Forelimb muscle (tissue), 1 donor: ENCODE measurements at places on chromosomes 7 and 10.
A peak's percentile ranks its signal among the peaks of the same experiment; 100 is the strongest.

DNA sequence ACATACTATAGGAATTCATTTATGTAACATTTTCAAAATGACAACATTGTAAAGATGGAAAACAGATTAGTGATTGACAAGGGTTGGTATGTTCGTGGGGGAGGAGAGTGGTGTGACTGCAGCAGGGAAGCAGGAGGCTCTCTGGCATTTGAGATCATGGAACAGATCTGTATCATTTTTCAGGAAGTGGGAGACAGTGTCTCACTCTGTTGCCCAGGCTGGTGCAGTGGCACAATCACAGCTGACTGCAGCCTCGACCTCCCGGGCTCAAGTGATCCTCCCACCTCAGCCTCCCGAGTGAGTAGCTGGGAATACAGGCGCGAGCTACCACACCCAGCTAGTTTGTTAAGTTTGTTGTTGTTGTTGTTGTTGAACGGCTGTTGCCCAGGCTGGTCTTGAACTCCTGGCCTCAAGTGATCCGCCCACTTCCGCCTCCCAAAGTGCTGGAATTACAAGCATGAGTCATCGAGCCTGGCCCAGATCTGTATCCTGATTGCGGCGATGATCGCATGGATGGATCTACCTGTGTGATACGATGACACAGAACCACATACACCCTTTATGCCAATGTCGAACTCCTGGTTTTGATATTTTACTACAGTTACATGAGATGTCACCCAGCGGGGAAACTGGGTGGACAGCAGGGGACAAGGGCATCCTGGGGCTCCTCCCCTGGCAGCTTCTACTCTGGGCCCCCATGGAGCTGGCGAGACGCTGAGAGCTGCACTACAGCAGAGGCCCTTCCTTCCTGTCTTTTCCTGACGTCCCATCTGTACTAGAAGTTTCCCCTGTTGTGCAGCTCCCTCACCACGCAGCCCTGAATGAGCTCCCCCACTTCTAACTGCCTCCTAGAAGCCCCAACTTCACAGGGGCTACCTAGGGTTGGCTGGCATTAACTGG is 12.3 kb upstream of the CYTH3 start:
- no peak for DNase-seq

DNA sequence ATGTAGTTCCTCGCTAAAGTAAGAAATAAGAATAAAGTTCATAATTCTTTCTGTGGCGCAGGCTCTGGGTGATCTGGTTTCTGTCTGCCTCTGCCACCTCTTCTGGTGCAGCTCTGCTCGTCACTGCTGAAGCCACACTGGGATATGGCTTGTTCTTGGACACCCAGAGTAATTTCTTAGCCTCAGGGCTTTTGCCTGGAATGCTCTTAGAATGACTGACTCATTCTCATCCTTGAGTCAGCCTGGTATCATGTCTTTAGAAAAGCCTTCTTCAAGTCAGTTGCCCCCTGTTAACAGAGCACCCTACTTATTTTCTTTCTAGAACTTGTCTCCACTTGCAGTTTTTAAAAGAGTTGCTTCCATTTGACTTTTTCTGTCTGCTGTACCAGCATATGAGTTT is 2.0 kb downstream of the ZSCAN25 start:
- no peak for DNase-seq

DNA sequence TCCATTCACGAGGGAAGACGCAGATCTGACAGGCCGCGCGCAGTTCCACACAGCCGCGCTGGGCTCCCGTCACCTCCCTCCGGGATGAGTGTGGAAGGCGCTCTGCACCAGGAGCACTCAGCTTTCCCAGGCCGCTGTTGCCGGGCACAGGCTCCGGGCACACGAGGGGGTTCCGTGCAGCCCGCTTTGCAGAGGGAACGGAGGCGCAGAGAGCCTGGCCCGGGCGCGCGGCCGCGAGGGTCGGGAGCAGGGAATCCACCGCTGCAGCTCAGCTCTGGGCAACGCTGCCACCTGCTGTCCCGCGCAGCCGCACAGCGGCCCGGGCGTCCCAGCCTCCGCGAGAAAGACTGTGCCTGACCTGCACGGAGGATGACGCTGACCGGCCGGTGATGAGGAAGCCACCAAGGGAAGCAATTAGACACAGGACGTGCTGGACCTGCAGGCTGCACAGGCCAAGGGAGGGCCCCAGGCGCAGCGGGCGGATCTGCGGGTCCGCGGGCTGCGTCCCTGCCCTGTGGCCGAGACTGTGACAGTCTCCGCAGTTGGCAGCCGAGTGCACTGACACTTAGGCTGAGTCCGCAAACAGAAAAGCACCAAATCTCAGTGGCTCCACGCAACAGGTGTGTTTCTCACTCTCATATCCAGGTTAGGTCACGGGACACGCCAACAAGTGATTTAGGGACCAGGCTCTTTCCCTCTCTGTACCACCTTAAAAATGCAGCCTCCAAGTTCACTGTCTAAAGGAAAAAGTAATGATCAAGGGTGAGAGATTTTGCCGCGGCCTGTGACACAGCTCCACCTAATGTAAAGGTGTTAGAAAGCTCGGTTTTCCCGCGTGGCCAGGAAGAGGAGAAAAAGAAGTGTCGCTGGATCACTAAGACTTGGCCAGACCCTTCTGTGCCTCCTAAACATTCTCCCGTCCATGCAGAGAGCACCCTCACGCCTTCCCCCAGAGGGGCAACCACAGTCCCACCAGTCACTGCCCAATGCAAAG is 94.5 kb downstream of the SEC61G start:
- peak; percentile 5 for DNase-seq

DNA sequence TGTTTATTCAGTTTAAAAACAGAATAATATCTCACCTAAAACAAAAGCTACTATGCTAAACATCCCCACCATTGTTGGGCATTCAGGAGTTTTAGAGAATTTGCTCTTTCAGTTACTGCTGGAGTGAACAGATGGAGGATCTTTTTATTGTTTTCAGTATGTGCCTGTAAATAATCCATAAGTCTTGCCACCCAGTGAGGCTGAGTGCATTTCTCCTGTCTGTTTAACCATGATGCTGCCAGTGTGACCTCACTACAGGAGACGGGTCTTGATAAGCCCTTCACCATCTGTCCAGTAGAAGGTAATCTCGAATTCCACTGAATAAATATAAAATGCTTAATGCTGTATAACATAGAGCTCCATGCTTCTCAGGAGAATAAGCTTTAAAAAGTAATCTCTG is 430.9 kb downstream of the POM121L12 start:
- no peak for DNase-seq

DNA sequence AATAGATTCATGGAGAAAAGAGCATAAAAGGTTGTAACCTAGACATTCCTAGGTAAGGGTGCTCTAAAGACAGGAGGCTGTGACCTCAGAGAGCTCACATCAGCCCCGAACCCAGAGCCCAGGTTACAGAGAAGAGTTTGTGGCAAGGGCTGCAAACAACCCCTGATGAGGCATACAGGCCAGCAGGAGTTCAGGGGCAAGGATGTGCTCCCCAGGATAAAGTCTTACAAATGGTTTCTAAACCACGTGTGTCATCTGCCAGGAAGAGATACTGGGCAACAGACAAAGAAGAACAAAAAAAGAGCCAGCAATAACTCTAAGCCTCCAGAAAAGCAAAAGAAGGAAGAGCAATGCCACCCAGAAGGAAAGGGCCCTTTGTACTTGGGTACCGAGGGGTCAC is 27.7 kb downstream of the NCAPG2 start:
- no peak for DNase-seq

GRCh38 chr7:121329191-121330052 is 622 bp downstream of the WNT16 start:
- DNase-seq, result no peak

GRCh38 chr10:34430685-34431084 is 384.4 kb downstream of the PARD3 start:
- no peak for DNase-seq

GRCh38 chr10:10952800-10953199 is 64.9 kb upstream of the CELF2 start:
- DNase-seq, result no peak

DNA sequence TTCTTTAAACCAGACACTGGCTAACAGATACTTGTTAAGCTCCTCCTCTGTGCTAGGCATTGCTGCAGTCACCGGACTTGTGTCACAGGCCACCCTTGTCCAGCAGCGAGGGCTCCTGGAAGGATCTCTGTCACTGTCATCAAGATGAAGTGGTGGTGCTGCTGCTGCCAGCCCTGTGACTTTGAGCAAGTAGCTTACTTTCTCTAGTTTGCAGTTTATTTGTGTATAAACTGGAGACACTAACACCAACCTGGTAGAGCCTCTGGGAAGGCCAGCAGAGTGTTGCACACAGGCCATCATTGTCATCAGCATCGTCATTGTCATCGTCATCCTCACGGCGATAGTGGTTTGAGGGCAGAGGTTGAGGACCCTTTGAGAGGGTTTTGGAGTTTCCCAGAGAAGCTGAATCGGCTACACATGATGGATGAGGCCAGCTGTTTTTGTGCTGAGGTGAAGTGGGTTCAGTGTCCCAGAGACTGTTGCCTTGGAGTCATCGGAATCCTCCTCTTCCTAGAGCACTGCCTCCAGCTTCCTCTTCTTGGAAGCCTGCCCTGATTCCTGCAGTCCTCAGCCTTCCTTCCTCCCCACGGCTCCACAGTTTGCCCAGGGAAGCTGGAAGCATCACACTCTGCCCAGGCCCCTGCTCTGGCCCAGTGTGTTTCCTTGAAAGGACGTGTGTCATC is 128.4 kb downstream of the GRK5 start:
- no peak for DNase-seq

DNA sequence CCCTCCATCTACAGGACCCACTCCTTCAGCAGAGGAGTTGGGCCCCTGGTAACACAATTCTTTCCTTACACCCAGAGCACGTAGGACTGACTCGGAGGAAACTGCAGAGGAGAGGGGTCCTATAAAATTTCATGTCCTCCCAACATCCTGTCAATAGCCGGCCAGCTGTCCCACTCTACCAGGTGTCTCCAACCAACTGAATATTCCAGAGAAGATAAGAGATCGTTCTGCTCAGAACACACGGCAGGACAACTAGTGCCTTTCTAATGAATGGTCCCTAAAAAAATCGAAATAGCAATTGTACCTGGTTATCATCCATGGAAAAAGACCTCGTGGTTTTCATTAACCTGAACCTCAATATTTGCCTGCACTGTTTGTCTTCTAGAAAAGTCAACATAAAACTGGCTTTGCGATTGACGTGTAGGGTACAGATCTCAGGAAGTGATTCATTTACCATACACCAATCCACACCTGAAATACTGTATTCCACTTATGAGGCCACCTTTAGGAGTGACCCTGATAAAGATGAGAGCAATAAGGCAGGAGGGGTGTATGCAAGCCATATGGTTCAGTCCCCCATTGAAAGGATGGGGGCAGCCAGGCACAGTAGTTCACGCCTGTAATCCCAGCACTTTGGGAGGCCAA is 111.7 kb downstream of the PARP12 start:
- DNase-seq, result no peak

- no peak for DNase-seq
Observed at GRCh38 chr7:69504733-69505420, 93.4 kb upstream of the AUTS2 start.

- no peak for DNase-seq
Observed at GRCh38 chr7:55557666-55558188, 14.6 kb downstream of the VOPP1 start.

DNA sequence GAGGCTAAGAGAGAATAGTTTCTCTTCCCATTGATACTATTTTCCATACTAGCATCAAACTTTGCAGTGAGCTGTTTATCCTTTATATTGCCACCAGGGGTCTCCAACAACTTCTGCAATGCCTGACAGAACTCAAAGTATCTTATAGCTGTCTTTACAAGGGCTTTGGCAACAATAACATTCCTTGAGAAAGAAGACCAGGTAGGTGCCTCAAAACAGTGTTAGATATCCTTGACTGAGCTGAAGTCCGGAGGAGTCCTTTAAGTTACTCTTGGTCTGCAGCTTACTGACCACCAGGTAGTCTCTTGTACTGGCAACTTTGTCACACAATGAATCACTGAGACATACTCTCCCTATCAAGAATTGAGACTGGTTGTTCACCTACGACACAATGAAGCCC is 30.0 kb upstream of the TES start:
- DNase-seq, result peak; percentile 32

GRCh38 chr10:58994226-58995057 is 182.0 kb upstream of the PHYHIPL start:
- no peak for DNase-seq

DNA sequence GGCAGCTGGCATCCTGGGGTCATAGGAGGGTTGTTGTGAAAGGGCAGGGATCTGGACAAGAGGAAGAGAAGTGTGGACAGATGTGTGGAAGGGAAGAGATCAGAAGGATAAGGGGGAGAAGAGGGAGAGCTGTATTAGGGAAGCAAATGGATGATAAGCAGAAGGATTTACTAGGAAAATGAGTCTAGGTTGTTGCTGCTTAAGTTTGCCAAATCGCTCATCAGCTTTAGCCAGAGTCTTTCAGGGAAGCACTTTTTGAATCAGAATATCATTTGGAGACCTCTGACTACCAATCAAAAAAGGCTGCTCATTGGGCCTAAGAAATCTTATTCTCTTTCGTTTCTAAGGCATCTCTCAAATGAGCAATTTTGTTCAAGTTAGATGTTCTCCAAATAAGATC is 2.6 kb upstream of the CSGALNACT2 start:
- DNase-seq, result no peak

GRCh38 chr10:45555795-45556194 is 116.8 kb downstream of the ZFAND4 start:
- no peak for DNase-seq

DNA sequence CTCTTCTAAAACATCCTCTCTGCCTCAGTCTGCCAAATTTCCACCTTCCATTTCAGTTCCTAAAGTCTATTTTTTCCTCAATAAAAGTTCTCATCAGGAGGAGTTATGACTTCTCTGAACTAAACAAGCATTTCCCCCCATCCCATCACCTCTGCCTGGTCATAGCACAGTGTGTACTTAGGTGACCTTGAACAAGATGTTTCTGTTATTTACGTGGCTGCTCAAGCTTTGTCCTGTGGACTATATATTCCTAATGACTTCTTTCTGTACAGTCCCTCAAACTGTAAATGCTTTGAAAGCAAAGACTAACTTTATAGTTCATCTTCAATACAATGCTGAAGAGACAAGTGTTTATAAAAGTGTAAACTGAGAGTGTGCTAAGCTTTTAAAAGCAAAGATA is 166.9 kb downstream of the CPEB3 start:
- no peak for DNase-seq

- no peak for DNase-seq
Observed at GRCh38 chr10:131041441-131041840, 270.1 kb downstream of the TCERG1L start.

GRCh38 chr7:28840592-28840995 is 117.5 kb downstream of the TRIL start:
- no peak for DNase-seq

- DNase-seq, result no peak
Observed at GRCh38 chr7:116399819-116400218, 99.7 kb upstream of the CAV2 start.

DNA sequence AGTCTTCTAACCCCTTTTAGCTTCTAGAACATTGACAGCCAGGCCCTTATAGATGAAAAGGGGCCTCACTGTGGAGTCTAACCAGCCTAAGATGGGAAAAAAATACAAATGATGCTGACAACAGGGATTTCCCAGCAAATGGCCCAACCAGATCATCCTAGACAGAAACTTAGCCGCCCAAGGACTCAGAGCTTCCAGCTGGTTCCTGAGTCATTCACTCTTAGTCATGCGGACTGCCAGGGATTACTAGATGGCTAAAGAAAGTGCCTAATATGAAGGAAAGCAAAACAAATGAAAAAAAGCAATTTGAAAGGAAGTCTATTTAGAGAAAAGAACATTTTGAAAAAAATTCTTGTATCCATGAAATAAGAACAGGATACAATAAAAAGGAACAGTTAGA is 23.7 kb downstream of the TSPAN14 start:
- DNase-seq, result no peak
